ENCODE measurements at places on chromosomes 5 and 9.

GRCh38 chr5:40034441-40034840, 609.7 kb upstream of the DAB2 start:
- DNase-seq, result no peak

DNA sequence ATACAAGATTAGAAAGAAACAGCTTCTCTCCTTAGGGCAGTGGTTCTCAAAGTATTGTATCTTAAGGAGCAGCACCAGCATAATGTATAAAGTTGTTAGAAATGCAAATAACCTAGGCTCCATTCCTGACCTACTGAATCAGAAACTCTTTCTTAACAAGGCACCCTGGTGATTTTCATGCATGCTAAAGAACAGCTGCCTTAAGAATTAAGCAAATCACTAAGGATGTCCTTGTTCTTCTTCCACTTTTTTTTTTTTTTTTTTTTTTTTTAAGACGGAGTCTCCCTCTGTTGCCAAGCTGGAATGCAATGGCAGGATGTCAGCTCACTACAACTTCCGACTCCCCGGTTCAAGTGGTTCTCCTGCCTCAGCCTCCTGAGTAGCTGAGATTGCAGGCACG, 1095.2 kb upstream of the EDIL3 start:
- no peak for DNase-seq

GRCh38 chr5:25094219-25094618, 449.4 kb upstream of the CDH10 start:
- no peak for DNase-seq

- DNase-seq, result no peak
Observed at GRCh38 chr9:110580850-110581249, 1.3 kb upstream of the SVEP1 start.

- no peak for DNase-seq
Observed at GRCh38 chr9:119050281-119050680, 319.0 kb downstream of the BRINP1 start.

DNA sequence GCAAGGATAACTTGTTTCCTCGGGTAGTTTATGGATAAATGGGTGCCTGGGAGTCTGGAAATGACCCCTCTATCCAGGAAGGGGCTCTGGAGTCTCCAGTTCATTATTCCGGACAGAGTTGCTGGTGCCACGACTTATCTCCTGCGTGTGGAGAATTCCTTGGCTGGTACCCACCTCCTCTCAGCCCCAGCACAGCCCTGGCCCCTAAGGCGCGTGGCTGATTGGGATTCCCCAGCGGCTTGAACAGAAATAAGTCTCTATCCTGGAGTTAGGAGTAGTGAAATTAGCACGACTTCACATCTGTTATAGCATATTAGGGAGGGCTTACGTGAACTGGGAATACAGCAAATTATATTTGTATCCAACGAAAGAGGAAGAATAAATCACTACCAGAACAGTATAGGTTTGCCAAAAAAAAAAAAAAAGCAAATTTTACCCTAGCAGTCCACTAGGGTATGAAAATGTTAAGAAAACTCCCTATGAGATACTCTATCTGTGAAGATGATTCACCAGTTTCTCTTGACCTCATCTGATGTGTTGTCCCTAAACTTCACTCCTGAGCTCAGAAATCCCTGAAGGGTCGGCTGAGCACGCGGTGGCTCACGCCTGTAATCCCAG, 172.5 kb upstream of the OTULINL start:
- no peak for DNase-seq

GRCh38 chr5:97888439-97888838, 705.4 kb upstream of the RIOK2 start:
- DNase-seq, result no peak

GRCh38 chr5:149381986-149382338, 2.9 kb upstream of the IL17B start:
- peak; percentile 78 for DNase-seq

DNA sequence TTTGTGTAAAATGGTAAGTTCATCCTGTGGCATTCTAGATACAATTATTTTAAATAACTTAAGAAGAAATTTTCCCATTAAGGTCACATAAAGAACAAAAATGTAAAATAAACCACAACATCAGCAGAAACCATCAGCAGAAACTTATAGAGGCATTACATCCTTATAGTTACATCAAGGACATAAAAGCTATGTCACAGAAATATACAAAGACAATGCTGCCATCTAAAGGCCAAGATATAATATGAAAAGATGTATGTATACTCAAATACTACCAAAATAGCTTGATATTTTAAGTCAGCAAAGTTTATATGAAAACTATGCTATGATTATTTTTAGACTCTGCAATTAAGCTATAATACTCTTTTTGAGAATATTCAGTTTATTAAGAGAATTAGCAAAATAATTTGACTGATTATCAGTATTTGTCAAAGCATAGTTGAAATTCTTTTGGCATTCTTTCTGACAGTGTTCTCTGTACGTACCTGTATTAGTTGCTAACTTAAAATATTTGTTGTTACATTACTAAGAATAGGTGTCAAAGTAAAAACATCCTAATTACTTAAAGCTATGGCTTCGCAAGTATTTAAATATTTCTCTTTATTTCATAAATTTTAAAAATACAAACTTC, 36.2 kb downstream of the FBXL17 start:
- DNase-seq, result no peak

DNA sequence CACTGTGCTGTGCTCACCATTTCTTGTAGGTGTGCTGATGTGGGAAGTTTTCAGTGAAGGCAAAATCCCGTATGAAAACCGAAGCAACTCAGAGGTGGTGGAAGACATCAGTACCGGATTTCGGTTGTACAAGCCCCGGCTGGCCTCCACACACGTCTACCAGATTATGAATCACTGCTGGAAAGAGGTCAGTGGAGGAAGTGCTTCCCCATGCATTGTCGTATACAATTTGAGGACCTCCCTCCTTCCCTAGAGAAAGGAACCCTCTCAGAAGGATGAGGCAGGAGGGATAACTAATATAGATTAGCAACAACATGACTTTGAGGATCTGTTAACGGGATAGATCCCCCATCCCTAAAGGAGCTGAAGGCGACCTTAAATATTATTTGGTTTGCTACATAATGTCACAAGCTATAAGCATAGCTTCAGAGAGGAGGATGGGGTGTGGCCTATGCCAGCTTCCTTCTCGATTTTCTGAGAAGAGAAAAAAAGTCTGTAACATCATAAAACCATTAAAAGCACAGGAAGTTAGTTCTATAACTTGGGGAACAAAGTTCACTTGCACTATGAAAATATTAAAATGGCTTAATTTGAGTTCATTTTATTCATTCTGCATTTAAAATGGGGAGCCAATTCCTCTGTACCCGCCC, 17.0 kb upstream of the CYFIP2 start:
- no peak for DNase-seq

DNA sequence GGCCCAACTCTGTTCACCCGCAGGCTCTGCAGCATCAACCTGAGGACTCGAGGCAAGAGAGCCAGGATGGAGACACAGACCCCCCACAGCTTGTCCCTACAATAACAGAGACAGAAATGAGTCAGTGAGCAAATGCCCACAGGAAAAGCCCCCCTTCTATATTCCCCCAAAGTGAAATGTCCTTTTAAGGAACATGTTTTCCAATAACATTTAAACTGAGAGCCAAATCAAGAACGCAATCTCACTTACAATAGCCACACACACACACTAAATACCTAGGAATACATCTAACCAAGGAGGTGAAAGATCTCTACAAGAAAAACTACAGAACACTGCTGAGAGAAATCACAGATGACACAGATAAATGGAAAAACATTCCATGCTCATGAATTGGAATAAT, 49.0 kb downstream of the TEX10 start:
- DNase-seq, result no peak

DNA sequence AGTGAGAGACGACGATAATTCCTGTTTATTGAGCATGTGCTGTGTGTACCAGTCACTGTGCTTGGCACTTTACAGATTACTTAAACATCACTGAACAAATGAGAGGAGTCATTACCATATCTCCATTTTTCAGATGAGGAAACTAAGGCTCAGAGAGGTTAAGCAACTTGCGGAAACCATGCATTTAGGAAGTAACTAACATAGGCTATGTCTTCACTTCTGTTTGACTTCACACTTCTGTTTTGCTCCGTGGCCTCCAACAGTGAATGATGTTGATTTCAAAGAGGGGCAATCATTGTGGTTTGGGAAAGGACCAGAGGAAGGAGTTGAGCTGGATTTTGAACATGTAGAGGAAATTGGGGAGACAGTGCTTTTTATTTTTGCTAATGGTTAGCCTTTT, 16.7 kb downstream of the GCNT1 start:
- DNase-seq, result no peak

DNA sequence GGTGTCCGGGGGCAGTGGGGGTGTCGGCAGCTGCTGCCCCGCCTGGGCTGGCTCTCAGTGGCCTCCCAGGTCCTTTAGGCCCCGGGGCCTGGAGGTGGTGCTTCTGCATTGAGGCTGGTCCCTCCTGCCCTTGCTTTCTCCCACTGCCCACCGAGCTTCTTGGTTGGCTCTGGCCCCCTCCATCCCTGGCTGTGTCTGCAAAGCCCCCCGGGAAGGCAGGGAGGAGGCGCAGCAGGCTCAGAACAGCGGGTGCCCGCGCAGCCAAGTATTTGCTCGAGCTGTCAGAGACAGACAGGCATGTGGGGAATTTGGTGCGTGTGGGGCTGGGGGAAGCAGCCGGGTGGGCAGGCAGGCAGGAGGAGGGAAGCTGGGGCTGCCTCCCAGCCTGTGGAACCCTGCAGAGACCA, 11.5 kb downstream of the CXXC5 start:
- no peak for DNase-seq

DNA sequence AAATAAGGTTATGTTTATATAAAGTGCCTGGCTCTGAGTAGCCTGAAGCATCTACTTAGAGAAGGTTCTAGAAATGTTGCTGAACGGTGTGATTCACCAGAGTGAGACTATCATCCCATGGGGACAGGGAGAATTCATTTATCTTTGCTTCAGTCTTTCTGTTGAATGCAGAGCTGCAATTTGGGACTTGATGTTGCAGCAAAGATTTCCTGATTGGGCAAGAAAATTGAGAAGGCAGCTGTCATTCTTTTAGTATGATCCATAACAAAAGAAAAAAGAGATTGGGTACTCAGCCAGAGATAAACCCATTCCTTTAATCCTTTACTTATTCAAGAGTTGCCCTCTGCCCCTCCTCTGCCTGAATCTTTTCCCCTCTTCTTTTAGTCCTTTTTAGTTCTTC, 456.3 kb upstream of the WWC1 start:
- no peak for DNase-seq

- no peak for DNase-seq
Observed at GRCh38 chr9:2916382-2916985, 72.6 kb upstream of the PUM3 start.

DNA sequence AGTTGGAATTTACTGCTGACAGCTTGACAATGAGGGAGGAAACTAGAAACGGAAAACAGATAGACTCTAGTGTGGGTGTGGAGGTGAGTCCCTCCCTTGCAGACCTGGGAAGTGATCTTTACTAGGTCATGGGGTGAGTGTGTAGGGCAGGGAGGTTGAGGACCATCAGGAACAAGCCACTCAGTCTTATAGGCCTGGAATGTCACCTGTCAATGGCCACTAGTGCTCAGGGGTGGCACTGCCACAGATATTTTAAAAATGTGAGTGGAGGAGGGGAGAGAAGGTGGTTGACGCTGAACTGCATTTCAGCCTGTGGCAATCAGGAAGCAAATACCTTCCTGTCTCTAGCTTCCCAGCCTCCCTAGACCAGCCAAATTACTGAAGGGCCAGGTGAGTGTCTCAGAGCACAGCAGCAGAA, 9.0 kb downstream of the OR2S2 start:
- no peak for DNase-seq

- DNase-seq, result no peak
Observed at GRCh38 chr5:127290019-127290945, at the start of gene MEGF10. Gene MEGF10, plus strand, starts transcription at chr5:127290796. Its CDS starts 40,513 bp downstream, at chr5:127331309.

GRCh38 chr9:14710804-14711203, 11.7 kb downstream of the CER1 start:
- no peak for DNase-seq

DNA sequence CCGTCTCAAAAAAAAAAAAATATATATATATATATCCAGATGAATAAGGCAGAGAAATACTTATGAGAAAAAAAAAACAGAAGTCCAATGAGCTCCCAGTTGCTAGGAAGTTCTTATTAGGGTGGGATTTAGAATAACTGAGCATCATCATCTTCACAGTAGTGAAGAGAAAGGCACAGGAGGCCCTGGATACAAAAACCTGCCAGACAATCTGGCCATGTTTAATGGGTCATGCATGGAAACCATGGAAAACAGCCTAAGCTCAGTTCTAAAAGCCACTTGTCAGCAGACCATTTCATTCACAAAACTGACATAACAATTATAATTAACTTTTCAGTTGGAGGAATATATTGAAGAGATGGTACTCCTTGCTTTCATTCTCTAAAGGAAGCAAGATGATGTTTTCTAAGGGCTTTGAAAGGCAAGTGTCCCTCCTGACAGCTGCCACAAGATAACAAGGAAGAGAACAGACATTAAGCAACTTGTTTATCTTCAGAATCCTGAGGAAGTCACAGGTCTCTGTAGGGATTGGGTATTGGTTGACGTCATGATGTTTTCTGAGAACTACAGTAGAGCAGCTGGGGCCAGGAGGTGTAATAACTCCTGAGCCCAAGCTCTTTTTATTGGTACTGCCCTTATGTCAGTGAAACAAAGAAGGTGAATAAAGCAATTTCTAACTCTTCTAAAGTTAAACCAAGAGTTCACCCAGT, 463.1 kb downstream of the DMAC1 start:
- no peak for DNase-seq

- no peak for DNase-seq
Observed at GRCh38 chr9:136412962-136413361, 2.5 kb downstream of the PMPCA start.

DNA sequence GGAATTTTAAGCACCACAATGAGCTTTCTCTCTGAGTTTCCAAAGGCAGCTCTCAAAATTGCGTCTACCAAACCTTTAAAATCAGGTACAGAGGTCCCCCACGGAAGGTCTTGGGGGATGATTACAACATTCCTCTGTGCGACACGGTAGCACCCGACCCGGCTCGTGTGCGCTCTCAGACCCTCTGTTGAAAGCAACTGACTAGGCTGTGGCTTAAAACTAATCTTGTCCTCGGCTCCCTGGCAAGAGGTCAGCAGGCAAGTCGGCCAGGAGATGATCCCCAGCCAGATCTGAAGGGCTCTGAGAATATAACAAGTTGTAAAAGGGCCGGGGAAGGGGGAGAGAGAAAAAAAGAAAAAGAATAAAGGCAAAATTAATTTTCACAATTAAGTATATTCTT, 92.6 kb upstream of the LMX1B start:
- DNase-seq, result no peak

GRCh38 chr5:117833691-117834090, 1154.7 kb downstream of the DTWD2 start:
- DNase-seq, result no peak

- DNase-seq, result no peak
Observed at GRCh38 chr5:143119291-143119769, 284.2 kb downstream of the NR3C1 start.

DNA sequence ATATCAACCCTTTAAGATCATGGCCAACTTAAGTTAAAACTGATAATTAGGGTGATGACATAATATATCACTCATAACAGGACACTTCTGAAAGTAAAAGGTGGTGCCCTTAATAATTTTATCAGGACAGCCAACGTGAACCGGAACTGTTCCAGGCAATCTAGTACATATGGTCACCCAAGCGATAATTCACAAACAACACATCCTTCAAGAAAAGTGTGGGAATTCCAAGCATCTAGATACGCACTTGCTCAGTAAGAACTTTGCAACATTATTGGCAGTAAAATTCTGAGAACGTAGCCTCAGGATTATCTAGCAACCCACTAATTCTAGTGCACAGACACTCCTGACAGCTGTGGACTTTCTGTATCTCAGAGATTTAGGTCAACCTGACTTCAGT, 85.7 kb downstream of the ALDH7A1 start:
- DNase-seq, result no peak
